ENCODE measurements at places on chromosomes 6 and 20.

DNA sequence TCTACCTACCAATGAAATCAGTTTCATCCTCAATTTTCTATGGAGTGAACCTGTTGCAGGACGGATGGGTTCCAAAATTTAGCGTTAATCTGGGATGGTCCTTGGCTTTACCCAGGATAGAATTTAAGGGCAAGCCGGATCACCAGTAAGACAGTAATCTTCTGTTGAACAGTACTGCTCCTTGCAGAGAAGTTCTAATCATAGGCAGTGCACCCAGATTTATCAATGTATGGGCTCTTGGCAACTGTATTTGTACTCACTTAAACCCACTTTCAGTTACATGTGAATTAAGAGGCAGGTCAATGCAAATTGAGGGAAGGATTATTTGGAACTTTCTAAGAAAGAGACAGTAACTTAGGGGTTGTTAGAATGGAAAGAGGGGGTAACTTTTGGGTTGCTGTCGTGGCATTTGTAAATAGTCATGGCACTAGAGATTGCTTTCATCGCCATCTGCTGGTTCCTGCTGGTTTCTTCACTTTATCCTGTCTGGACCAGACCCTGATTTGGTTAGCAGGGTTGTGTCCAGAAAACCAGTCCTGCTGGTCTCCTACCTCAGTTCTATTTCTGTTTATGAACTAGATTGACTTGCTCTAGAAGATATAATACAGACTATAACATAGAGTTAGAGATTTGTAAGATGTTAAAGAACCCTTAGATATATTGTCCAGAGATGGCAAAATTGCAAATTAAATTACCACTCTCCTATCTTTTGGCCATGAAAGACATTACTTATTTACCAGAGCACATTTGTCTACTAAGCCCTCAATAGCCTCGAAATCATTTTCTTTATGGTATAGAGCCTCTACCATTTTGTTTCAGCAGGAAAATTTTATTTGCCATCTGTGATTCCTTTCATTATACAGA lies 646.3 kb downstream of the UTRN start:
- DNase-seq = peak; percentile 50

DNA sequence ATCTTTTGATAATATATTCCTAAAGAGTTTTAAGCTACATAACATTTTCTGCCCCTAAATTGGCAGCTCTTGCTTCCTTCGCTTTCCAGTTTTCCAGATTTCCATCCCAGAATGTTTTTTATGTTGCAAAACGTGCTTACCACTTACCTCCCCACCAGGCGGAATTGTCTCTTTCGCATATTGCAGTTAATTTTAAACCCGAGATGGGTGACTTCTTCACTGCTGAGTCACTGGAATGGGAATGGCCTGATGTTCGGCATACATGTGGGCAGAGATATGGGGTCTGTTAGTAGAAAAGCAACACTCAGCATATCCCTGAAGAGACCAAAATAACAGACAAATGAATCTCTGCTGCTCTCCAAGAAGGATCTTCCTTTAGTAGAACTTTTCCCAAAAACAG lies 491.2 kb downstream of the PREX1 start:
- no peak for DNase-seq

DNA sequence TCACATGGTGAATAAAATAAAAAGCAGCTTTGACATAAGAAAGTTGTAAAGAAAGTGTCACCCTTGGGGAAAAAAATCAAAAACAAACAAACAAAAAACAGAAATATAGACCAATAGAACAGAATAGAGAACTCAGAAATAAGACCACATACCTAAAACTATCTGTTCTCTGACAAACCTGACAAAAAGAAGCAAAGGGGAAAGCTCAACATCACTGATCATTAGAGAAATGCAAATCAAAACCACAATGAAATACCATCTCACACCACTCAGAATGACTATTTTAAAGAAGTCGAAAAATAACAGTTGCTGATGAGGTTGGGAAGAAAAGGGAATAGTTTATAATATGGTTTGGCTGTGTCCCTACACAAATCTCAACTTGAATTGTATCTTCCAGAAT lies 159.1 kb downstream of the TINAG start:
- no peak for DNase-seq

DNA sequence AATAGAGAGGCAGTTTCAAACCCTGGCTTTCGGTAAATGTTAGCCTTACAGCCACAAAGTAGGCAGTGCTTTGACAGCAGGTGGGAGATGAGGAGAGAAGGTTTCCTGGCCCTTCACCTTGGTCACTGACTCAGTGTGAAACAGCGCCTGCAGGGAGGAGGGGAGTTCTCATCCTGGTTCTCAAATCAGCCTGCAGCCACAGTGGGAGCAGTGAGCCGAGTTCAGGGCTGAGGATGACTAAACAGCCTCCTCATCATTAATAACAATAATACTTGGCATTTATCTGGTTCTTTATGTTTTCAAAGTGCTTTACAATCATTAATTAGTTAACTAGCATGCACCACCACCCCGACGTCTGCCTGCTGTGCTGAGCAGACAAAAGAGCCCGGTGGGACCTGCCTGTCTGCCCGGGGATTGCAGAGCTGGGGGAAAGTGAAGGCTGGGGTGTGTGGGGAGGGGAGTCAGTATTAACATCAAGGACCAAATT lies 59.6 kb downstream of the PRDM1 start:
- peak; percentile 56 for DNase-seq

GRCh38 chr20:22928679-22929078 lies 106.4 kb upstream of the SSTR4 start:
- no peak for DNase-seq

- no peak for DNase-seq
These were observed 107.4 kb upstream of the TENT5A start for GRCh38 chr6:81859884-81860283.

GRCh38 chr6:87858440-87858839 lies 156.4 kb upstream of the AKIRIN2 start:
- DNase-seq = no peak

- DNase-seq = peak; percentile 47
These were observed 162.2 kb downstream of the NKAIN2 start for GRCh38 chr6:123965894-123966293.

DNA sequence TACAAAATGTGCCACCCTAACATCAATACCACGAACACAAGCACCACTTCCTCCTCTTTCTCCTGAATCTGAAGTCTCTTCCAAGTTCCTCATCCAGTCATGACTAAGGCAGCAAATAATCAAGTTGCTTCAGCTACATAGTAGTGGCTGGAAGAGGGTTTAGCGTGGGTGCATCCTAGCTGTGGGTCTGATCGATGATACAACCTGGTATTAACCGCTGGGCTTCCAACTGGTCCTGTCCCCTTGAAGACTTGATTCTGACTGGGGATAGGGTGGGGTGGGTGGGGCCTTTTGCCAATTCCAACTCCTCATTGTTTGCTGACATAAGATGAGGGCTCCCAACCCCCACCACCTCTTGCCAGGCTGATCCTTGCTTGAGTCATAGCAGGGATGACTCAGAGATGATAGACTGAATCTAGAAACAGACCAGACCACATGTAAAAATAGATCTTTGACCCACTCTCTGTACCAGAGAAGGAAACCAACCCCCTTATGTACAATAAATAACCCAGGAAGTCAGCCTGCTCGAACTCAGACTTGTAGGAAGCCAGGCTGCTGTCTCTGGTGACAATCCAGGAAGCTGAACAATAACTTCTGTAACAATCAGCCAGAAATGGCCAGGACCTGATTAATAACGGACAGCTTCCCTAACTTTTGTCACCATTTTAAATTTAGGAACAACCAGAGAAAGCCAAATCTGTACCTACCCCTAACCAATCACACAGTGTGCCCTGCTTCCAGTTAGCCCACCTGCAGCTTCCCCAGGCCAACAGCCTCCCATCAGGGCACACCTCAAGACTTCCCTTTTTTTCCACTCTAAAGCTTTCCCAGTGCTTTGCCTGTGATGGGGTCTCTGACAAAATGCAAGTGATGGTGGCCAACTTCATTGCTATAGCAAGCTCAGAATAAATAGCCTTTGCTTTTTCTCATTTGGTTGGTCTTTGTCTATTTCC lies 68.9 kb upstream of the FAM184A start:
- DNase-seq = peak; percentile 99

DNA sequence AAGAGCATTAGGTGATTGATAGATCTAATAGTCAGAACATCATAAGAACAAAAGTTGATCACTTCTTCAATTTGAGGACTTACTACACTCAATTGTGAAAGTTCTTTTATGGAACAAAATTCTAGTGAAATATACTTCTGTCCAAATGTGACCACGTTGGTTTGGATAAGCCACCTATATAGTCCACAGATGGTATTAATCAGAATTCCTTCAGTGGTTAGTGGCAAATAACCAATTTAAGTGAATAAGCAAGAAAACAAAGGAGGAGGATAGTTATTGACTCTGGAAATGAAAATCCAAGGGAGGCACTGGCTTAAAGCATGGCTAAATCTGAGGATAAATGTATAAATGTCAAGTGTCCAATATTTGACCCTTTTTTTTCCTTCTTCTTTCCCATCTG lies 268.5 kb upstream of the MARCKS start:
- no peak for DNase-seq

GRCh38 chr20:57089699-57090144 lies 176.7 kb downstream of the BMP7 start:
- DNase-seq = peak; percentile 33

GRCh38 chr6:45132059-45132458 lies 196.1 kb upstream of the RUNX2 start:
- DNase-seq = peak; percentile 5

- no peak for DNase-seq
These were observed 47.3 kb downstream of the PFDN4 start for GRCh38 chr20:54255157-54255556.

- no peak for DNase-seq
These were observed 30.9 kb downstream of the ANGPT4 start for GRCh38 chr20:884983-885952.

DNA sequence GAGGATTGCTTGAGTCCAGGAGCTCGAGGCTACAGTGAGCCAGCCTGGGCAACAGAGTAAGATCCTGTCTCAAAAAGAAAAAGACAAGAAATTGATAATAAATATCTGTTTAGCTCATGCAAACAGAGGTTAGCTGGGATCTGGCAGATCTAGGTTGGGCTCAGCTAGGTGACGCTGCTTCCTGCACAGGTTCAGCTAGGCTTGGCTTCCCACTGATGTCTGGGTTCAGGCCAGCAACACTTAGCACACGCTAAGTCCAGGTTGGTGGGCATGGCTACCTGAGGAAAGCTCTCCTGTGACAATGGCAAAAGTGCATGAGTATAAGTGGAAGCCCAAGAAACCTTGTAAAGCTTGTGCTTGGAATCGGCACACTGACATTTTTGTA lies 48.7 kb downstream of the RIN2 start:
- no peak for DNase-seq

GRCh38 chr6:154441995-154442310 lies 68.5 kb downstream of the CNKSR3 start:
- no peak for DNase-seq

DNA sequence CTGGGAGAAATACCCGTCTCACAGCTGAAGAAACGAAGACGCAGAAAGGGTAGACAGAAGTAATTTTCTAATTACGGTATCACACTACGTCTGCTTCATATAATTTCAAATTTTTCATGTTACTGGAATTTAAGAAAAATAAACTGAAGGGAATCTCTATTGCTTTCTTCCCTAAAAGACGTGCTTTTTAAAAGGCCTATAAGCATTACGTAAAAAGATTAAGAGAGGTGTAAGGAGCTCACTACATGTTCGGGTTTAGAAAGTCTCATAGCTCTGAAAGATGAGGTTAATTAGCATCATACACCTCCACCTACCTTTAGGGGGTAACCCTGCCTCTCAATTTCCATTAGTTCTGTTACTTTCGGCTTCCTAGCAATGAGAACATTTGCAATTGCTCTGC lies 787 bp upstream of the PLAGL1 start:
- DNase-seq = no peak

- DNase-seq = no peak
These were observed 37.2 kb upstream of the TAF8 start for GRCh38 chr6:42013134-42013516.

DNA sequence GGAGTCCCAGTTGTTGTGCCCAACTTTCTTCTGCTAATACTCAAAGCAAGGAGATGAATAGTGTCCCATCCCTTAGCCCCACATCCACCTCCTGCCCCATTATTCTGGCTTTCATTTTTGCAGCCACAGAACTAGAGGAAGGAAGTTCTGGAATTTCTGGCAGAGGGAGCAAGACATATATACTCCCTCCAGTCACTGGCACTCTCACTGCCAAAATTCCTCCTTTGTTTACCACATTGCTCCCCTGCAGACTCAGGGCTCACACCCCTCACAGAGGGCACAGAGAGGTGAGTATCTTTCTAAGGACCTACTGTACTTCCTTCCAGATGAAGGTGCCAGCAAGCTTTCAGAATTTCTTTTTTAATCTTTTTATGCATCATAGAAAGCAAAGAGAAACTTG lies 168.0 kb upstream of the ID4 start:
- no peak for DNase-seq

DNA sequence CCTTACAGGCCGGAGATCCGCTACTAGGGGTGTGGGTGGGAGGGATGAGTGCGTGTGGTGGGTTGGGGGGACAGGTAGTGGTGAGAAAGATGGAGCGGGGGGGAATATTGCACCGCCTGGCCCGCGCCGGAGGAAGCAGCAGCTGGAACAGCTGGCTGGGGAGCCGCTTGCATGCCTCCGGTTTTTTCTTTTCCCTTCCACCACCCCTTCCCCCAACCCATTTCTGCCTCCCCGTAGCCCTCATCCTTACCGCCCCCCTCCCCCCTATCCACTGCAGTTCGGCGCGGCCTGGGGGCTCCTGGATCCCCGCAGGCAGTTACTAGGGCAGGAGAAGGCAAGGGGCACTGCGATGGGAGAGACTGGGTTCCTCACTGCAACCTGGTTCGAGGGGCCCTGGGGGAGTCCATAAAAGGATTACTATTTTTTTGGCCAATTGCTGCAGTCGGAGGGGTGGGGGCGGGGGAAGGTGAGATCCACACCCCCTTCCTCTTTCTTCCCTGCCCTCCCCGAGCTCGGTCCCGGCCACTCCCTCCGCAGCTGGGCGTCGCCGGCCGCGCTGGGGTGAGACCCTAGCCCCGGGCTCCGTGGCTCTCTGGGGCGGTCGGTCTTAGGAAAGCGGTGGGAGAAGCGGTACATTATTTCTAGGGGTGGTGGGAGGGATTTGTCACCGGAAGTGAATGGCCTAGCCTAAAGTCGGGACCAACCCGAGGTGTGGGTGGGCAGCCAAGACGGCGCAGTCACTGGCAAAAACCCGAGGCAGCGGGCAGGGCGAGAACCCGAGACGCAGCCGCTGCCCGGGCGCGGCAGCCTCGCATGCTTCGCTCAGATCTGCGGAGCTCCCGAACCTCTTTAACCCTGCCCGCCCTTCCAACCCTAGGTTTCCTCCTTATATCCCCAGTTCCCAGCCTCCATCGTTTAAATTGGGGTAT lies 824 bp upstream of the TBCC start:
- DNase-seq = peak; percentile 98

- DNase-seq = peak; percentile 20
These were observed 127.7 kb downstream of the VEGFA start for GRCh38 chr6:43897571-43898302.
